ENCODE measurements at places on chromosomes 7 and 10.

GRCh38 chr7:138773817-138774216 lies 24.0 kb upstream of the TMEM213 start:
- DNase-seq = no peak

- no peak for DNase-seq
These were observed 356.6 kb downstream of the PPP1R3A start for GRCh38 chr7:113562242-113562641.

DNA sequence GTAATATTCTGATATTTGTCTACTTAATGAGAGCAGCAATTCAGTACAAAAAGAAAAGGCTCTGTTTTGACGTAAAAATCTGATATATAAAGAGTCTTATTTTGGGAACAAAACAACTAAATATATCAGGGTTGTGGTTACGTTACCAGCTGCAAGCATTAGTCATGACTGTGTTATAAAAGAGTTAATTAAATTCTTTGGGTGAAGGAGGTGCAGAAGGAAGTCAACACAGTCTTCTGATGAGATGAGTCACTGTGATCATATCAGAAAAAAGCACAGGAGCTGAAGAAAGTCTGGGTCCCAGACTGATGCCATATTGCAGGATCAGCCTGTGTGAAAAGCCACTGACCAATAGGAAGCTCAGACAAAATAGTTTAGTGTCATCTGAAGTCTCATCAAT lies 234.3 kb upstream of the TEX47 start:
- no peak for DNase-seq

- DNase-seq = no peak
These were observed 66.7 kb downstream of the CREB3L2 start for GRCh38 chr7:137934941-137935883.

- no peak for DNase-seq
These were observed 7.0 kb downstream of the BAMBI start for GRCh38 chr10:28684157-28684985.

GRCh38 chr10:119536508-119537025 lies 6.0 kb downstream of the RGS10 start:
- no peak for DNase-seq

- no peak for DNase-seq
These were observed 71.3 kb upstream of the ARMC3 start for GRCh38 chr10:22856444-22857074.

- no peak for DNase-seq
These were observed 266.9 kb downstream of the USP6NL start for GRCh38 chr10:11344550-11344949.

GRCh38 chr10:94194256-94194655 lies 168.5 kb downstream of the NOC3L start:
- no peak for DNase-seq

DNA sequence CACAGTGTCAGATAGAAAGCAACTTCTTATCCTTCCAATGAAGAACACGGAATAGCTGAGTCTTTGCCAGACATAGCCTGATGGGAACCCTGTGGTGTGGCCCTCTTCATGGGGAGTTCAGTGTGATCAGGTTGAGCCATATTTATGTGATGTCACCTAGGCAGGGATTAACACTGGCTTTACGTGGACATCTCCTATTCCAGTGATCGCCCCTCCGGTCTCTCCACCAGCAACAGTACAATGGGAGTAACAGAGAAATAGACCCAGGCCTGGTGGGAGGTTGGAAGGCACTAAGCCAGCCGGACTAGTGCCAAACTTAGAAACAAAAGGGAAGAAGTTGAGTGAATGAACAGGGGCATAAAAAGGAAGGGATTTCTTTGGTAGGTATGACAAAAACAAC lies 358.1 kb downstream of the PRPF18 start:
- no peak for DNase-seq

GRCh38 chr10:76915316-76915715 lies 722.3 kb downstream of the KCNMA1 start:
- no peak for DNase-seq

DNA sequence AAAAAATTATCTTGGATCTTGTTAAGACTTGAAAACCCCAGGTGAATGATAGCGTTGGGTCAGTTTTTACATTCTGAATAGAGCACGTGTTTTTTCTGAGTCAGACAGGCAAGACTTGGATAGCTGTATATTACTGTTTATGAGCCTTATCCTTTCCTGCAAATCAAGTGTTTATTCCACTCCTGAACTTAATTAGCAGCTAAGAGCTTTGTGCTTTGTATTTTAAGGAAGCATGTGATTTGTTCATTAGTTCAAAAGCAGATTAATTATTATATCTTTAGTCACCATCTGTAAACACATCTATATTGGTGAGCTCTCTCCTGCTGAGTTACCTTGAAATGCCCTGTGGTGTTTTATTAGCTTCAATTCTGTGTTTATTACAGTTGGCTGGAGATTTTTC lies 98.6 kb upstream of the PRPS1L1 start:
- no peak for DNase-seq

- no peak for DNase-seq
These were observed 69.9 kb downstream of the FAM204A start for GRCh38 chr10:118272149-118272721.

DNA sequence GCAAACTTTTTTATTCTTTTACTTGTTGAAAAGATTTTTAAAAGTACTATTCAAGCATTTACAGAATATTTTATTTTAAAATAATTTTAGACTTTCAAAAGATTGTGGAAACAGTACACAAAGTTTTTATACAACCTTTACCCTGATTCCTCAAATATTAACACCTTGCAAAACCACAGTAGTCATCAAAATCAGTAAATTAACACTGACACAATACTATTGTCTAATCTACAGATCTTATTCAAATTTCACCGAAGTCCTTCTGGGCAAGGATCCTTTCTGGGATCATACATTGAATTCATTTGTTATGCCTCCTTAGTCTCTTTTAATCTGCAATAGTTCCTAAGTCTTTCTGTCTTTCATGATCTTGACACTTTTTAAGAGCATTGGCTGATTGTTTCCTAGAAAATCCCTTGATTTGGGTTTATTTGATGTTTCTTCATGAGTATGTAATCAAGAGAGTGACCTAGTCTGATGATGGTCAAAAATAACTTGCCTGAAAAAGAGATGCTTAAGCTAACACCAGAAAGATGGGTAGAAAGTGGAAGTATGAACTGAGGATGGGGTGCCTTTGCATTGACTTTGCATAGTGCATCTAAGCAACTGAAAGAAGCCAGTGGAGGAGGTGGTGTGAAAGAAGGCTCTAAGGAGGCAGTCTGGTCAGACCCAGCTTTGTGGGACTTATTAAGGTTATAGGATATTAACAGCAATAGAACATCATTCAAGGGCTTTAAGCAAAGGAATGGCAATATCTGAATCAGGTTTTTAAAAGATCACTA lies 9.7 kb downstream of the STAMBPL1 start:
- DNase-seq = no peak

- no peak for DNase-seq
These were observed 125.3 kb upstream of the CELF2 start for GRCh38 chr10:10892290-10892875.

DNA sequence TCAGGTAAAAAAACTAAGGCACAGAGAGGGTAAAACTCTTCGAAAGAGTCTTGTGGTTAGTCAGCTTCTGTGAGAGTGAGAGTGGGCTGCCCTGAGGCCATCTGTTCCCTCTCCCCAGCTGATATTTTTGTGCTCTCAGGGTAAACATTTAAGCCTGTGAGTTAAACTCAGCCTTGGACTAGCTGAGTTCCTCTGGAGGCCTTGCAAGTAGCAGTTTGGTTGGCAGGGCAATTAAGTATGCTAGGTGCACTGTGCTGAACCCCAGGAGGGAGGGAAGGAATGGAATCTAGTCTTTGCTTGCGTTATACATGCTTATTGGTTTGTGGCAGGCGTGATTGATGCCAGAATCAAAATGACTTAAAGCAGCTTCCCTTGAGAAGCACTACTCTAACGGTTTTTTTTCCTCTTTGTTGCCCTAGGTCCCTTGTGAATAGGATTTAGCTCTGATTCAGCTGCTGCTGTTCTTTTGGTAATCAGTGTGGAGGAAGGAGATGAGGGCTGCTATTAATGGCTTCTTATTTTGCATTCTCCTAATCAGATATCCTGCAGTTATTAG lies 140.2 kb downstream of the AUTS2 start:
- no peak for DNase-seq

DNA sequence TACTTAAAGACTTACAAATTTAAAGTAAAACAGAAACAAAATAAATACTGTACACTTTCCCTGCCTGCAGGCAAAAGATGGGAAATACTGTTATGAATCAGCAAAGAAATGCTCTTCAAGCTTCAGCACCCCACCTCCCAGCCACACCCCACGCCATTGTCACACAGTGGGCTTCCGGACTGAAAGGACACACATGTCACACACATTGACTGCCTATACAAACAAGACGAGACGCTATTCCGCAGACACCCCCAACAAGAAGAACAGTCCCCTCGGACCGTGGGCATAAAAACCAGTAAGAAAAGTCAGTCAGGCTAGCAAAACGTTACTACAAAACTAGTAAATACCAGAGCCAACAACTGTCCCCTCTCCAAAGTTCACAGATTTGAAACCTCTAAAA lies 22.2 kb upstream of the PARP12 start:
- DNase-seq = no peak

- DNase-seq = no peak
These were observed 207.6 kb upstream of the KLF14 start for GRCh38 chr7:130941322-130942210.

GRCh38 chr7:3107228-3107763 lies 63.6 kb upstream of the CARD11 start:
- DNase-seq = no peak

GRCh38 chr7:1041551-1042491 lies 2.5 kb upstream of the GPR146 start:
- no peak for DNase-seq

DNA sequence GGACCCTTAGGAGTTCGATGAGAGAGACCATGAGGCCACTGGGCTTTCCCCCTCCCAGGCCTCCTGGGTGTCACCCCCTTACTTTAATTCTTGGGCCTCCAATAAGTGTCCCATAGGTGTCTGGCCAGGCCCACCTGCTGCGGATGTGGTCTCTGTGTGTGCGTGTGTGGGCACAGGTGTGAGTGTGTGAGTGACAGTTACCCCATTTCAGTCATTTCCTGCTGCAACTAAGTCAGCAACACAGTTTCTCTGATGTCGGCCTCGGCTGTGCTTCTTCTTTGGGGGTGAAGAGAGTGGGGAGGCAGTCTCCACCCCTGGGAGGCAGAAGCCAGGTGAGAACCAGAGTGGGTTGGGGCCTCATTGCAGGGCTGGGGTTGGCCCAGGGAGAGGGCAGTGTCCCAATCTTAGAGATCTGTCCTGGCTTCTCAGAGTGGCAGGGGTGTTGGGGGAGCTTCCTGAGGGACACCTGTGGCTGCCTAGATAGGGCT lies 1.5 kb downstream of the PVRIG start:
- DNase-seq = peak; percentile 65

DNA sequence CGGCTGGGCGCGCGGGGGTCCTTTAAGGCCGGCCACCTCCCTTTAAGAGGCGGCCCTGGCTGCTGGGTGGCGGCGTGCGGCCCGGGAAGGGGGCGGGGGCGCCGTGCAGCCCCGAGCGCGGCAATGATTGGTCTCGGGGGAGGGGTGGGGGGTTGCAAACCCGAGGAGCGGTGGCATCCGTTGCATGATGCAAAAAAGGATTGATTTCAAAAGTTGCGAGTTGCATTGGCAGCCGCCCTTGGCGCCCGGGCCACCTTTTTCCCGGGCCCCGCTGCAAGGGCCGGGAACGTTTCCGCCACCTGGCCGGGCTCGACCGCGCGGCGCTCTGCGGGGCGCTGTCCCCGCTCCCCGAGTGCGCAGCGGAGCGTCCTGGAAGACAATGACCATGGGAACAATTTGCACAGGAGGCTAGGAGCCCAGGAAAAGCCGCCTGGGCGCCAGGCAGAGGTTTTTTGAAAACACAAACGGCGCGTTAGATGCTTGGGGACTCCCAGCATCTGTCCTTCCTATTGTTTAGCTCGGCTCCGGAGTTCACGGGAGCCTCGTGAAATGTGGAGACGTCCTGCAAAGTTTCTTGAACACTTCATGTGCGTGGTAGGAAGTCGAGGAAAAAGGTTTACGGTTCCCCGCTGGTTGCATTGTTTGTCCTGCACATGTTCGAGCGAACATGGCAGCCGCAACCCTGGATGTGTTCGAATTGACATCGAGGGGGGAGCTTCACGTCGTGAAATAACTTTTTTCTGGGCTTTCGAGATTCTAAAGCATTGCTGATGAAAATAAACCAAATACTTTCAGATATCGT lies at the start of gene SEPHS1:
SEPHS1 (minus strand) TSS at position 78 of the 802 bp plus-strand sequence. CDS start 3,343 bp downstream, outside the sequence.
- peak; percentile 82 for DNase-seq

DNA sequence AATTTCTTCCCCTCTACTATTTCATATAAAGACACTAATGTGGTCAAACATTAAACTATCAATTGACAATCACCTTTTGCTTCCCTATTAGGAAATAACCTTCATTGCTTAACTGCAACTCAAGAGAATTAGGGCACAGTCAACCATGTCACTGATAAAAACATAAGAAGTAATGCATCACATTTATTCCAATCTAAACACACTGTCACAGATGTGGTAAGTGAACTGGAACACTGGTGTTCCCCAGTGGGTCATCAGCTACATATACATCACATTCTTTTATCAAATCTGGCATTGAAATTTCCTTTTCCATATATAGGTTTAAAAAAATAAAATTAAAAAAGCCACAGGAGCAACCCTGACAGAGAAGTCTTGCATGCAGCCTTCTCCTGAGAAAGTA lies 3.7 kb downstream of the TRIL start:
- no peak for DNase-seq

DNA sequence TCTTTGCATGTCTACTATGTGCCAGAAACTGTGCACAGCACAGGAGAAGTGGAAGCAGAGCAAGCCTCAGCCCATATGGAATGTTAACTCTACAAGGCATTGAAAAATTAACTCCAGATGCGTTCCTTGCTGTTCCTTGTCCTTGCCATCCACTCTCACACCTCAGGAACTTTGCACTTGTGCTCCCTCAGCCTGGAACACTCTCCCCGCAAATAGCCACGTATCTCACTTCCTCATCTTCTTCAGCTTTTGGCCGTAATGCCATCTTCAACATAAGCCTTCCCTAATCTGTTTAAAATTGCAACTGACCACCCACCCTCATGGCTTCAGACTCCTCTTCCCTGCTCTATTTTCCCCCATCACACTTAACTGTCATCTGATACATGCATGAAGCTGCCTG lies 83.2 kb upstream of the CAPZA2 start:
- no peak for DNase-seq

GRCh38 chr7:2033586-2034135 lies 199.1 kb downstream of the MAD1L1 start:
- no peak for DNase-seq

GRCh38 chr7:44757311-44757710 lies 8.7 kb downstream of the ZMIZ2 start:
- DNase-seq = no peak

GRCh38 chr10:121310151-121310711 lies 288.0 kb downstream of the FGFR2 start:
- no peak for DNase-seq
